ENCODE measurements at places on chromosomes 13 and 19.

DNA sequence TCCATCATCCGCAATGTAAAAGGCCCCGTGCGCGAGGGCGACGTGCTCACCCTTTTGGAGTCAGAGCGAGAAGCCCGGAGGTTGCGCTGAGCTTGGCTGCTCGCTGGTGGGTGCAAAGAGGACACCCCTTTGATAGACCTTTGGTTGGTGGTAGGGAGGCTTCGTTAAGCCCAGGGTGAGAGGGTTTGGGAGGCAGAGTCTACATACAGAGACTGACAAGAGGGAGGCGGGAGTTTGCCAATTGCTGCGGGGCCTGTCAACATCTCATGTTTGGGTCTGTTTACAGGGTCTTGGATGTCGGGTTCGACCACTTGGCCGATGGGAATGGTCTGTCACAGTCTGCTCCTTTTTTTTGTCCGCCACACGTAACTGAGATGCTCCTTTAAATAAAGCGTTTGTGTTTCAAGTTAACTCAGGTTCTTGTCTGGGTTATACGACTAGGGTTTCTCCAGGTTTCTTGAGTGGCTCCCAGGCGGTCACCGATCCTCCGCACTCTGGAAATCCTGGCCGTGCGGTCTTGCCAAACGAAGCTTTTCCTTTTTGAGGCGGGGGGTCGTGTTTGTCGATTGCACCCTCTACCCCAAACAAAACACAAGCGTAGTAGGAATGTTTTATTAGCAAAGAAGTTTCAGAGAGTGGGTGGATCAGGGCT lies 816 bp downstream of the RPS28 start:
- DNase-seq = no peak

DNA sequence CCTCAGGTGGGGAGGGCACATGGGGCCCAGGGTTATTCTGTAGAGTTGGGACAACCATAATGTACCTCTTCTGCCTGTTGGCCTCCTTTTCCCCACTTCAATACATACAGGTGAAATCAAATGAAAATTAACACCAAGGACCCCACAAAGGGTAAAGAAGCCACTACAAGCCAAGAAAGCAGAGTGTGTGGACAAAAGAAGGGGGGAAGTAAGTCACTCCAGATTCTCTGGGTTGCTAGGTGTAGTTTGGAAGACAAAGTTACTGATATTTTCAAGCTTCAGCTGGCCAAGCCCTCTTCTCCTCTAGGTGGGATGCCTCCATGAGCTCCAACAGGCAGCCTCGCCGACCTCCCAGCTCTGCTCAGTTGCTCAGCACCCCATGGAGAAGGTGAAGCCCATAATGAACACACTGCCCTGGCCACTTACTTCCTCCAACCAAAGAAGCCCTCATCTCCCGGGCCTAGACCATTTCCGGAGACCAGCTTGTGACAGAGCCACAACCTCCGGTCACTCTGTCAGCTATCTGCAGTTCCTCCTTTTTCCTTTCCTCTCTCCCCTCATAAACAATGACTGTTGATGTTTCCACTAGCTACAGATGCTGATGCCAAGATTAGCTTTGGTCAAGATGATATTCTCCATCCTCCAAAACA lies 66.8 kb upstream of the MED4 start:
- DNase-seq = no peak

- DNase-seq = peak; percentile 9
These were observed 967 bp upstream of the TPT1 start for GRCh38 chr13:45341799-45342500.

GRCh38 chr19:38990949-38991697 lies 15.6 kb upstream of the FBXO17 start:
- no peak for DNase-seq

DNA sequence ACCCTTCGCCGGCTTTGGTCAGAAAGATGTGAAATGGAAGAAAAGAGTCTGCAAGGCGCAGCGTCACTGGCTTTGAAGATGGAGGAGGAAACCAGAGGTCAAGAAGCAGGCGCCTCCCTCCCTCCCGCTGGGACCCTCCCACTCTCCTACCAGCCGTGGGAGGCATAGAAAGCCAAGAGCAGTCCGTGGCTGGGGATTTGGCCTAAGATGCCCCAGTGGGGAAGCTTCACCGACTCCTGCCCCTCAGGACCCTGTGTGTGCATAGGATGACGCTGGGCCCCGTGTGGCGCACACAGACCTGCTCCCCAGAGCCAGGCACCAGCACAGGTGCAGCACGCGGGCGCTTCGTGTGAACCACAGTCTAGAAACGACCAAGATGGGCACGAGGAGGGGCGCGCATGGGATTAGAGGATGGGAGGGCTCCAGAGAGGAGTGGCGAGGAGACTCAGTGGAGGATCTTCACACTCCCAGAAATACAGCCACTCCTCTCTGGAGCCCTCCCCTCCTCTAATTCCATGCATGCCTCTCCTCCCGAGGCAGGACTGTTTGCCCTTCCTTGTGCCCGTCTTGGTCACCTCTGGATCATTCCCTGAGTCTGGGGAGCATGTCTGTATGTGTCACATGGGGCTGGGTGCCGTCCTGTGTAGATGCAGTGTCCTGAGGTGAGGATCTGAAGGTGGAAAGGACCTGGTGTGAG lies 194.3 kb downstream of the TEX29 start:
- DNase-seq = no peak

DNA sequence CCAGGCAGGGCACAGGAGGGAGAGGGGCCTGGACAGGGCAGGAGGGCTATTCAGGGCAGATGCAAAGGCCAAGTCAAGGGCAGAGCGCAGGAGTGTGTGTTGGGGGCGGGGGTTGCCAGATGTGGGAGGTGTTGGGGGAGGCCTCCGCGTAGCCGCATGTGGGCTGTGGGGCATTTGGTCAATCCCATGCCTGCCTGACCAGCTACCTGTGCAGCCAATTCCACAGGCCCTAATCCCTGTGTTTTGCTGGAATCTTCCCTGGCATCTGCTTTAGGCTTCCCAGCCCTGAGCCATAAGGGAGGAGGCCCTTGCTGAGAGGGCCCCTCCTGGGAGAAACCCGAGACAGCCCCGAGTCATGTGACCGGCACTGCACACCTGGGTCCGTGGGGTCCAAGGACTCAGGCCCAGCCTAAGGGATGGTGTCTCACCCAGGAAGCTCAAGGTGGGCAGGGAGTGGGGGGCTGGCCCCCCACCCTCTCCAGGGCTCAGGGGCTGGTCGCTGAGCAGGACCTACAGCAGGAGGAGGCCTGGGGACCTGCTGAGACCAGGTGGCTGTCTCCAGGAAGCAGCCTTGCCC lies 20.3 kb downstream of the RFX1 start:
- DNase-seq = peak; percentile 65

DNA sequence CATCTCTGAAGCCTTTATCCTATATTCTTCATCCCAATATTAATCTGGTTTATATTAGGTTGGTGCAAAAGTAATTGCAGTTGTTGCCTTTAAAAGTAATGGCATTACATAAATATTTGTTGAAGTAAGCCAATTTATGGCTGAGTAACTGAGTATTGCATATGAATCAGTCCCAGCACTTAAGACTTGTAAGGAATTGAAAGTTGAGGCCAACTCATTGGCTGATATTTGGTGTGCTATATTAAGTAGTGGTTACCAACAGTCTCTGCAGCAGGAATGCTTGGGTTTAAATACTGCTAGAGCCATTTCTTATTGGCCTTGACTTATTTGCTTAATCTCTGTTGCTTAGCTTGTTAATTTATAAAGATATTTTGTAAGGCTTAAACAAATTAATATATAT lies 460.7 kb downstream of the GPC6 start:
- no peak for DNase-seq

DNA sequence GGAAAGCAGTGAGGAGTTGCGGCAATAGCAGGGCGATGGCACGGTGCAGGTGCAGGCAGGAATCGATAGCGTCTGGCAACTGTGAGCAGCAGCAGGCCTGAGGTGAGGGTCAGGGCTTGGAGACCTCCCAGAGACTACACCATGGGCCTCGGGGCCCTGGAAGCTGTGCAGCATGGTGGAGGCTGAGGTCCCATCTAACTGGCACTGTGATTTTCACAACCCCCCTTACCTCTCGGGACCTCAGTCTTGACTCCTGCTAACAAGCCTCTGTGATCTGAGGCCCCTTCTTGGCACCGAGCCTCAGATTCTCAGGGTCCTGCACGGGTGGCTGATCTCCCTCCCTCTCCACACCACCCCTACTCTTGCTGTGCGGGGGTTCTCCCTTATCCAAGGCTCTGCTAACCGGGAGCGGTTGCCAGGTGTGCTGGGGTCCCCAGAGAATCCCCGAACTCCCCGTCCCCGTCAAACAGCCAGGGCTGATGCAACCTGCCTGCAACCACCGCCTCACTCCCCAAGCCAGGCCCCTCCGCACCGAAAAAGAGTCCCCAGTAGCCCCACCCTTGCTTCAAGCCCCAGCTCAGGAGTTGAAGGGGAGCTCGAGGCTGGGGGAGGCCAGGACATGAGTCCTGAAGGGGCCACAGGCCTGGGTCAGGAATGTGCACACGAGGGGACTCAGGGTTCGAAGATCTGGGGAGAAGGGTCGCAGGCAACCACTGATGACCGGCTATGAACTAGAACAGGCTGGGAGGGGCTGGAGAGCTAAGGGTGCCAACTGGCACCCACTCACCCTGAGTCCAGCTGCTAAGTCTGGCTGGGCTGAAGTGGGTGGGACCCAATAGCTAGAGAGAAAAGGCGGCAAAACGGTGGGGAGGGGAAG lies 4.8 kb upstream of the ATF5 start:
- no peak for DNase-seq

- no peak for DNase-seq
These were observed 116.8 kb upstream of the SPATA13 start for GRCh38 chr13:24043590-24044350.

- DNase-seq = no peak
These were observed 5.4 kb downstream of the FLT1 start for GRCh38 chr13:28489524-28489931.

DNA sequence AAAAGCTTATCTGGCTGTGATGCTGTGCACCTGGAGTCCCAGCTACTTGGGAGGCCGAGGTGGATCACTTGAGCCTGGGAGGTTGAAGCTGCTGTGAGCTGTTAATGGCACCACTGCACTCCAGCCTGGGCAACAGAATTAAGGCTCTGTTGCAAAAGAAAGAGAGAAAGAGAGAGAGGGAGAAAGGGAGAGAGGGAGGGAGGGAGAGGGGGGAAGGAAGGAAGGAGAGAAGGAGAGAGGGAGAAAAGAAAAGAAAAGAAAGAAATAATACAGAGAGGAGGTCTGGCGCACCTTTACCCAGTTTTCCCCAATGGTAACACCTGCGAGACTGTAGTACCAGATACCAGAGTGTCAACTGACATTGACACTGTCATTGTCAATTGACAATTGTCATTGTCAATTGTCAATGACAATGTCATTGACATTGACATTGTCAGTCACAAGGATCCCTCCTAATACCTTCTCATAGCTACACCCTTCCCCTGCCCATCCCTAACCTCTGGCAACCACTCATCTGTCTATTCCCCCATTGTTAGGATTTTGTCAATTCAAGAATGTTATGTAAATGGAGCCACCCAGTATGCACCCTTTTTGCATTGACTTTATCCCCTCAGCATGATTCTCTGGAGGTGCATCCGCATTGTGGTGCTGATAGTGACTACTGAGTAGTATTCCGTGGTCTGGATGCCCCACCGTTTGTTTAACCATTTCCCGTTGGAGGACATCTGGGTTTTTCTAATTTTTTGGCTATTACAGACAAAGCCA lies 21.3 kb downstream of the PAK4 start:
- DNase-seq = no peak

DNA sequence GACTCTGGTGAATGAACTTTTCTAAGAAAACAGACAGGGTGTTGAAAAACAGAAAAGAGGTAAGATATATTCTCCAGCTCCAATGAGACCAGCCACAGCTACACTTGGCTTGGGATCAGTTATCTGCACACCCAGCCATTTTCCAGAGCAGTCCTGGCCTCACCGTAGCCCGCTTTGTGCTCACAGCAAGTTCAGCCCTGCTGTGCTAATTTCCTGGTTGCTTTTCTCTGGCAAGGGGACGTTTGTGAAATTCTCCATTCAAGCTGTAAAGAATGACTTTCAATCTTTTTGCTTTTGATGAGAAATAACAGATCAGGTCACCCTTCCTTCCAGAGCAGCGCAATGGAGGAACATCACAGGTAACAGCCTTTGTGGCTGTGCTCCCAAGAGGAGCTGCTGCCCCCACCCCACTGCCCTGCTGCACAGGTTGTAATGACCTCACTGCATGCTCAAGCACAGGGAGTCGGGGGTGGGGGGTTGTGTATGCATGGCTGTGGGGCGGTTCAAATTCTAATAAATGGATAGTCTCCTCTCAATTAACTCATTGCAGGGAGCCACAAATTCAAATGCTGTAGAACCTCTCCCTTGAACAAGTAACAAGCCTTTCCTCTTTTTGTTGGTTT lies 516.6 kb upstream of the NBEA start:
- DNase-seq = no peak

DNA sequence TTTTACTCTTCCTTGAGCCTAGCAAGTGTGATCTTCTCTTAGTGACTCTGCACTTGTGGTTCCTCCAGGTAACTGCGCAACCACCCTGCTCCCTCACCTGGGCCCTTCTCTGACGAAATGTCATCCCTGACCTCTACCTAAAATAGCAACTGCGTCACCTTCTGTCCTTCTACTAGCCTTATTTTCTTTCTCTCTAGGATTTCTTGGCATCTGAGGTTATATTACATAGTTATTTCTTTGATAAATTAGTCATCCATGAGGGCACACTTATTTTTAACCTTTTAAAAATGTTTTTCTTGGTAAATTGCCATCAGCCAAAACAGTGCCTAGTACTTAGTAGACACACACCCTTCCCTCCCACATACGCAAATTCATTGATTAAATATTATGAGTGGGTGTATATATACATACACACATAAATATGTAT lies 355.5 kb downstream of the ENOX1 start:
- no peak for DNase-seq

GRCh38 chr19:52214241-52214640 lies 24.4 kb downstream of the PPP2R1A start:
- no peak for DNase-seq

GRCh38 chr19:3466635-3467034 lies 13.7 kb downstream of the SMIM24 start:
- DNase-seq = no peak

GRCh38 chr19:51594774-51595109 lies 23.7 kb downstream of the ZNF175 start:
- DNase-seq = no peak

GRCh38 chr19:4140237-4140711 lies 13.2 kb upstream of the CREB3L3 start:
- DNase-seq = peak; percentile 82

GRCh38 chr13:104206450-104207044 lies 1140.3 kb upstream of the SLC10A2 start:
- DNase-seq = no peak

DNA sequence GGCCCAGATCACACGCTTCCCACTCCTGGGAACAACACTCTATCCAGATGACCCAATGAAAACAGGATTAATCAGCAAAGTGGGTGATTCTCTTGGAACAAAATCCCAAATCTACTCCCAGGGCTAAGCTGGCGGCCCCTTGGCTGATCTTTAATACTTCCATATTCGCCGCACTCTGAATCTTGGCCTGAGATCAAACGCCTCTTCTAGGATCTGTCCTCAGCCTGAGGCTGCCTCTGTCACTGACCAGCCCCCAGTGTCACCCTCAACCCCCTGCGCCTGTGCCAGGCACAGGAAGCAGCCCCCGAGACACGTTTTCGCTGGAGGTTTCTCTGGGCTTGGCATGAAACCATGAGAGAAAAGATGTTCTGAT lies 2.4 kb upstream of the CTXN1 start:
- DNase-seq = no peak
